Activated naive CD4-positive, alpha-beta T cell treated with Interleukin-2 at 50 U/mL for 16 hours (primary cell): ENCODE measurements at places on chromosomes 1 and 21.

GRCh38 chr1:17060306-17060749 is 6.5 kb upstream of the SDHB start:
- no peak for DNase-seq

GRCh38 chr1:82706741-82707140 is 906.0 kb downstream of the ADGRL2 start:
- no peak for DNase-seq

GRCh38 chr1:45880930-45881329 is 77.5 kb downstream of the MAST2 start:
- DNase-seq: no peak

DNA sequence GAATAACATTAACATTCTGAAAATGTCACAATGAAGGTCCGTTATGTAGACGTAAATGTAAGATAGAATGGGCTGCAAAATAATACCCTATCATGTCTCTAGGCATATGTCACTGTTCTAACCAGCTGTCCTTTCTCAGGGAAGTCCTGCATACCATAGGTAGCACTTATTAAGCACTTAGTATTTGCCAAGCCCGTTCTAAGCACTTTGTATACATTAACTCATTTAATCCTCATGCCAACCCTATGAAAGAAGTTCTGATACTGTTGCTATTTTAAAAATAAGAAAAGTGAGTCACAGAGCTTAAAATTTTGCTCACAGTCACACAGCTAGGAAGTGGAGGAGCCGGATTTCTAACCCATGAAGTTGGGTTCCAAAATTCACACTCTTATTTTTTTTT is 15.7 kb downstream of the GAS5 start:
- no peak for DNase-seq

DNA sequence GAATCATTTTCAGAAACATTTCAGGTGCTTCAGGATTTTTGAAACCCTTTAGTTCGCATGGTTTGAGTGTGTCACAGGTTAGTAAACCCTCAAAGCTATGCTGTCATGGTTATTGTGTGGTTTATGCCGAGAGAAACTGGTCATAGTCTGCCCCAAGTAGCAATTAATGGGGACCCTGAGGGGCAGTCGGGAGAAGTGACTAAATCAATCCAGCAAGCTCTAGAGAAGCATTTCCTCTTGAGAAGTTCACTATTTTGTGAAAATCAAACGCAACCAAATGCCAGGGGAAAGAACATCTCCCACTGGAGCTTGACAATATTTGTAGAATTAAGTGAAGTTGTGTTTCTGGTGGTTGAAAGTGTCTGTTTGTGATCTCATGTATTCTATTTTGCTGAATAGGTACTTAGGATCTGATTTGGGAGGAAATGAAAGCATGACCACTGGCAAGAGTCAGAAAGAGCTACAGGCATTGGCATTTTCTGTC is 63.0 kb upstream of the BACH1 start:
- no peak for DNase-seq

GRCh38 chr1:92804721-92805201 is 19.9 kb upstream of the EVI5 start:
- DNase-seq: no peak
